Ureter (tissue), 1 donor: ENCODE measurements at places on chromosomes 12 and 14. TPM values are rescaled to one million over a fixed set of nuclear protein-coding genes. Genes with fewer than 3 reads are reported as not detected.

GRCh38 chr12:101935890-101936746, 58.7 kb downstream of the DRAM1 start:
- DNase-seq = peak; percentile 47

Gene ANKRD13A
- total RNA-seq = 50.9 TPM

Gene MARK3
- total RNA-seq = 140 TPM

- DNase-seq = no peak
These were observed 400 bp downstream of the LRP1 start for GRCh38 chr12:57128519-57129247.

- DNase-seq = no peak
These were observed 39.9 kb downstream of the TMTC1 start for GRCh38 chr12:29743801-29744200.
